ENCODE measurements at places on chromosomes 3 and 15.

DNA sequence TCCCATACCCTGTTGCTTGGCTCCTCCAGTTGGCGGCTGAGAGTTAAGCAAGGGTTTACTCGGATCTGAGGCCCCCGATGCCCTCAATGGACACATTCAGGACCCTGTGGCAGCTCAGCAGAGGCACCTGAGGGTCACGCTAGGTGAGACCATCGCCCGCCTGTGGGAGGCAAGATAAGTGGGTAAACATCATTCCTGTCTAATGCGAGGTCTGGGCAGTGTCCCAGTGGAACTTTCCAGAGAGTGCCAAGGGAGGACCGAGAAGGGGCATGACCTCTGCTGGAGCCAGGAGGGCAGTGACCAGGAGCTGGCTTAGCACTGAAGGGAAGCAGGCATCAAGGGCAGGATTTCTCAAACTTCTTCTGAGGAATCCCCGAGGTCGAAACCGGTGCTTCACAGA, 65.4 kb upstream of the SEC61A1 start:
- DNase-seq, result no peak

DNA sequence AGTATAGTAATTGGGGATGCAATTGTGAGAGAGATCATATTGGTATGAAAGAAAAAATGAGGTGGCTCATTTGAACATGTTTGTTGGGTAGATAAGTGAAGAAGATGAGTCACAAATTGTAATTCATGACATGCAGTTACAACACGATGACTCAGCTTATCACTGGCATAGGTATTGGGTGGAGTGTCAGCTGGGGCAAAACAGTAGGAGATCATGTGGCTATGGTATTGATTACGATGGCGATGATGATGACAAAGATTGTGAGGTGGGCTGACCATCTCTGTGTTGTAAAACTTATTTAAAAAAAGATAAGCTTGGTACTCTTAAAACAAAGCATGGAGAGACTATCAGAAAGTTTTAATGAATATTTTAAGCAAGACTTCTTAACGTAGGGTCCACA, 11.6 kb upstream of the DPH6 start:
- DNase-seq, result peak; percentile 70

- DNase-seq, result no peak
Observed at GRCh38 chr3:82031596-82031995, 270.2 kb upstream of the GBE1 start.

- no peak for DNase-seq
Observed at GRCh38 chr3:134037168-134037567, 7.4 kb upstream of the SLCO2A1 start.

- DNase-seq, result no peak
Observed at GRCh38 chr3:114361391-114361790, 67.6 kb downstream of the TIGIT start.

DNA sequence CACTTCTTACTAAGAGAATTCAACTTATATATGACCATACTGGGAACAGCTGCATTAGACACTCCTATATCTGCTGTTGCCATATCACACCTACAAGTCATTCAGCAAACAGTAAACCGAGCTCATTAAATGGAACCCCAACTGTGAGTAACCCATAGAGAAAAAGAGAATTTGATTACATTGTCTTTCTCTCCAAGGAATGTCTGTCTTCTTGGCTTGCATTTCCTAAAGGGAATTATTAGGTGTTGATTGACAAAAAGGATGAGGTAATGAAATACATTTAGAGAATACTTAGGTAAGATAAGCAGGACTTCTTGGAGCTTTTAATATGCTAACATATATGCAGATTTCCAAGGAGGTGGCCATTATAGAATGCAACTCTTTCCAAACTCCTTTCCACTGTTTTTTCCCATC, 76.8 kb downstream of the SLMAP start:
- DNase-seq, result no peak

DNA sequence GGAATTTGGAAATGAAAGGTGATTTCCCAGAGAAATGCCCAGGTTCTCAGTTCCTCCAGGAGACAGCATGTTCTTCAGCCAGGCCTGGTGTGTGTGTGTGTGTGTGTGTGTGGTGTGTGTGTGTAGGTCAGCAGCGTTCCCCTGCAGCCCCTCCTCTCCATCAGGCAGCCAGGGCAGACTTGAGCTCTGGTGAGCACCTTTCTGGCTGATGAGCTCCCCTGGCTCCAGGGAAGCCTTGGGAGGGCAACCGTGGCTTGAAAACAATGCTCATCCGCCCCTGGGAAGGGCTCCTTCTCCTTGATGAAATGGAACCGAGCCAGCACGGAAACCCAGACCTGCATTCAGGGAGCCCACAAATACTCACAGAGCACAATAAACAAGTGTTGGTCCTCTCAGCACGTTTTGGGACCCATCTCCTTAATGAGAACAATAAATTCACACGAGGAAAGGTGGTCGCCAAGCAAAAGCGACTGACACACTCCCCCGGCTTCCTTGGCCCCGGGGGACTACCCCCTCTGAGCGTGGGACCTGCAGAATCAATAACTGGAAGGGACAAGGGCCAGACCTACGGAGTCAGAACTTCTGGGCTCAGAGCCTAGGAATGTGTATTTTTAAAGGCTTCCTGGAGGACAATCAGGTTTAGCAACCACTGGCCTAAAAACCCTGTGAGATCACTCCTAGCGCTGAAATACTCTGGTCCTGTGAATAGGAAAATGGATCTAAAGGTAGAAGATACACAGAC, 38.6 kb upstream of the HES1 start:
- no peak for DNase-seq

GRCh38 chr3:65551945-65552344, 486.8 kb downstream of the MAGI1 start:
- DNase-seq, result no peak

DNA sequence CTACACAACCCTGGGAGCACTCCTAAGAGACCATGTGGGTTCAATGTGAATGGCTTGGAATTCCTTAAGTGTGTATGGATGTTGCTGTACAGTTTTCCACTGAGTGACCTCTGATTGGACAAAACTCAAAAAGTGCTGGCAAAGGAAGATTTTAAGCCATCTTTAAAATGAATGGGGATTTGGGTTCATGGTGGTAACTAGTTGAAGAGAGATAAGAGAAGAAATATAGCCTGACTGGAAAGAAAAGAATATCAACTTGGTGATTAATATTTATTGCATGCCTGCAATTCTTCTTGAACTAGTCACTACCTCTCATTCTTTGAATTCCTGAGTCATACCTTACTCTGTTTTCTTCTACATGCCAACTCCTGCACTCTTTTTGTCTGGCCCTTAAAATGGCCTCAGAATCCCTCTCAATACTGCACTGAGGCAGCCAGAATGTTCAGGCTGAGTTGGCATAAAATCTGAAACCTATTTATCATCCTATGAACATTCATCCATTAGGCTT, 124.7 kb downstream of the RPL22L1 start:
- DNase-seq, result no peak

DNA sequence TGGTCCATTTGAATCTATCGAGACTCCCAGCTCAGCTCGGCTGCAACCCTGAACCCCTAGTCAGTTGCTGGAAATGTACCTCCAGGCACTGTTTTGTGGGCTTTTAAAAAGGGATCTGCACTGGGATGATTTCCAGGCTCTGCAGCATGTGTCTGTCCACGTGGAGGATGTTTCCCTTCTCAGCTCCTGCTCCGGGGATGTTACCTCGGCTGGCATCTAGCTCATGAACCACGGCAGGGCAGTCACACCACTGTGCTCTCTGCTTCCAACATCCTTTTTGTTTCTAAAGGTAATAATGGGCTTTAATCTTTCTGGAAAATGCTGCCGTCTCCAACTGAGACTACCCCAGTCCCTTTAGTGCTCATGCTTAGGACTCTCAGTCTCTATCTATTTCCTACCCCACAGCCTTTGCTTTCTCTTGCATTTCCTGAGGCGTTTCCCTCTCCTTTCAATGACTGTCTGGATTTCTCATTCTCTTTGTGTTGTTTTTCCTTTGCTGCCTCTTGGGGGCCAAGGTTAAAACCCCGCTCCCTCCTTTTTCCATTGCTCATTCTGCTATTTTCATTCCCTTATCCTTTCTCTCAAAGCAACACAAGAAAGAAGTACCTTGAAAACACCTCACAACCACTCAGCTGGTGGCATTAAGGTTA, 42.9 kb upstream of the AKAP13 start:
- no peak for DNase-seq

DNA sequence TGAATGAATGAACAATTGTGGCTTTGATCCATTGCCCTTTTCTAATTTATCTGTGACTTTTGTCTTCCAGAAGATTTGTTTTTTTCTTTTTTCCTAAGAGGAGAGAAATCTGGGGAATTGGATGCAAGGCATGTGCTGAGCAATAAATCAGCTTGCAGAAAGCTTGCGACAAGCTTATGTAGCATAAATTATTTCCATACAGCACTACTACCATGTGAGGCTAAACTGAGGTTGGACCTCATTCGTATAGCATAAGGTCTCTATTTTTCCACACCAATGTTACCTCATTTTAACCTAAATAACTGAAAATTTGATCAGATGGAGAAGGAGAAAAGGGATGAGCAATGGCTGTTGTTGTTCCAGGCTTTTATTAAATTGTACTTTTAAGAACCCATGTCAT, 455.6 kb downstream of the TUSC7 start:
- DNase-seq, result no peak

DNA sequence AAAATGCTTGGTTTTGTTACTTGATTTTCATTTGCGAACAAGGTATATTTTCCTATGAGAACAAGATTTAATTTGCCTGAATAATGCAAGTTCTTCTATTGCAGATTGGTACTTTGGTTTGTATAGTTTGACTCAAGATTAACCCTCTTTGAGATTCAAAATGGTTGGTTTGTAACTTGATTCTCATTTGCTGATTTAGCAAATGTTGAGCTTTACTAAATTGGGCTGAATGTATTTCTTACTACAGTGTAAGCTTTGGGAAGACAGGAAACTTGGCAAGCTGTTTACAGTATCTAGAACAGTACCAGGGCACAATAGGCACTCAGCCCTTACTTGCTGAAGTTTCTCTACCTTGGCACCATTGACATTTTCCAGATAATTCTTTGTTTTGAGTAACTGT, 3.7 kb upstream of the SYNPR start:
- no peak for DNase-seq

DNA sequence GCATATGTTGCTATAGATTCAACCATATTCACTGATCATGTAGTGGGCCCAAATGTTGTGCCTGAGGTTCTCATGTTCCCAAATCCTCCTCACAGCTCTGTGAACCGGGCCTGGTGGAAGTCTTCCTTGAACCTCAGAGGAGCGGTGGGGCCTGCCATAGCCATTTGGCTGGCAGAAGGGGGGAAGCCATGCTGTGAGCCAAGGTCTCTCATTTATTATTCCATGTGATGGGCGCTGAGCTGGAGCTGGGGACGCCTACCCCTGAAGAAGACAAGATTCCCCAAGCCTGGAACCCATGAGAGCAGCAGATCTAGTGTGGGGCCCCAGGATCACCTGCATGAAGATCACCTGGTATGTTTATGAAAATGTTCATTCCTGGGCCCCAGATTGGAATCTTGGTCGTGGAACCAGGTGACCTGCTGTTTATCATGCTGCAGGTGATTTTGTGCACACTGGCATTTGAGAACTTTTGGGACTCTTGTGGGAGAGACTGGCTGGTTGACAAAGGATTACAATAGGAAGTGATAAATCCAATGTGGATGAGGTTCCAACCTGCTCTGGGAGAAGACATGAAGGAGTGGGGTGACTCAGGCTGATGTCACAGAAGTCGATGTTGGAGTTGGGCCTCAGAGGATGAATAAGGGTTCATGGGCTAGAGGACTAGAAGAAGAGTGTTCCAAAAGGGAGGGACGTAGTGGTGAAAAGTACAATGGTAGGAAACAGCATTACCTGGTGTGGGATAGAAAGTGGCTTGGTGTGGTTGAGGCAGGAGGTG, 102.1 kb downstream of the ASB7 start:
- peak; percentile 85 for DNase-seq

- no peak for DNase-seq
Observed at GRCh38 chr15:45434078-45434567, 55.8 kb upstream of the GATM start.

- no peak for DNase-seq
Observed at GRCh38 chr15:91127236-91127955, 27.3 kb downstream of the SV2B start.

GRCh38 chr15:75361989-75362641, 6.3 kb downstream of the MAN2C1 start:
- DNase-seq, result no peak
